Osteoblast (primary cell): ENCODE measurements at places on chromosomes 5 and 9. TPM values are rescaled to one million over a fixed set of nuclear protein-coding genes. Genes with fewer than 3 reads are reported as not detected.

Gene PDE6A
- under 0.01 TPM in 2 replicates for total RNA-seq

Gene LHX3
- total RNA-seq: under 0.01 TPM in 1 of 2 replicates, not detected in the other

Gene SMC2
- 6.9 and 9.1 TPM in 2 replicates for total RNA-seq

Gene NR5A1
- total RNA-seq: not detected in 2 replicates

Gene DPM2
- 10.1 and 11.5 TPM in 2 replicates for total RNA-seq

Gene DPH7
- 20.3 and 26.2 TPM in 2 replicates for total RNA-seq

Gene SLCO6A1
- not detected in 2 replicates for total RNA-seq

Gene TYRP1
- 0.36 TPM in 1 of 2 replicates, not detected in the other for total RNA-seq

Gene PCDHGB3
- 6.2 and 8.0 TPM in 2 replicates for total RNA-seq

Gene RGS7BP
- total RNA-seq: under 0.01 and 0.36 TPM in 2 replicates

Gene GFRA3
- total RNA-seq: not detected in 2 replicates

Gene PAPPA
- total RNA-seq: 56.5 and 86.9 TPM in 2 replicates

Gene HEMGN
- total RNA-seq: not detected in 2 replicates

Gene LRRC8A
- total RNA-seq: 38.0 and 39.8 TPM in 2 replicates

Gene SLC34A3
- not detected in 2 replicates for total RNA-seq

Gene MEIKIN
- total RNA-seq: not detected in 2 replicates

Gene ENTREP1
- total RNA-seq: under 0.01 TPM in 2 replicates

Gene SHOC1
- under 0.01 TPM in 2 replicates for total RNA-seq

Gene SPATA31A3
- not detected in 2 replicates for total RNA-seq

Gene INSL4
- not detected in 2 replicates for total RNA-seq

Gene SPATA31D4
- total RNA-seq: not detected in 2 replicates

Gene RANBP3L
- 1.8 and 3.5 TPM in 2 replicates for total RNA-seq

Gene CAAP1
- 13.8 and 18.3 TPM in 2 replicates for total RNA-seq

Gene PHPT1
- 54.2 and 59.0 TPM in 2 replicates for total RNA-seq

Gene CENPH
- total RNA-seq: 4.7 and 5.0 TPM in 2 replicates

Gene CDKN2B
- 50.7 and 51.9 TPM in 2 replicates for total RNA-seq

Gene FOXD4L6
- total RNA-seq: under 0.01 TPM in 1 of 2 replicates, not detected in the other

Gene AFF4
- total RNA-seq: 79.0 and 83.2 TPM in 2 replicates

Gene ARID3C
- total RNA-seq: under 0.01 TPM in 1 of 2 replicates, not detected in the other

Gene C9orf152
- not detected in 2 replicates for total RNA-seq

Gene GARNL3
- 2.4 and 5.8 TPM in 2 replicates for total RNA-seq

Gene MACIR
- total RNA-seq: 8.0 and 10.3 TPM in 2 replicates

Gene FGD3
- under 0.01 TPM in 1 of 2 replicates, not detected in the other for total RNA-seq

Gene CCDC152
- total RNA-seq: 0.29 and 0.36 TPM in 2 replicates

Gene TRPM3
- total RNA-seq: 0.72 and 1.2 TPM in 2 replicates

Gene SPATA9
- 0.36 and 1.2 TPM in 2 replicates for total RNA-seq

Gene ARHGAP26
- total RNA-seq: 6.2 and 7.6 TPM in 2 replicates

Gene MLANA
- under 0.01 TPM in 1 of 2 replicates, not detected in the other for total RNA-seq

Gene TNFSF8
- not detected in 2 replicates for total RNA-seq

Gene PCDHGA5
- 2.5 and 2.7 TPM in 2 replicates for total RNA-seq

Gene C1QTNF3
- 2.2 and 2.4 TPM in 2 replicates for total RNA-seq

Gene ECM2
- total RNA-seq: 55.4 and 62.2 TPM in 2 replicates
